Mesothelial cell of epicardium (in vitro differentiated cells): ENCODE measurements at places on chromosomes 6 and 20.

DNA sequence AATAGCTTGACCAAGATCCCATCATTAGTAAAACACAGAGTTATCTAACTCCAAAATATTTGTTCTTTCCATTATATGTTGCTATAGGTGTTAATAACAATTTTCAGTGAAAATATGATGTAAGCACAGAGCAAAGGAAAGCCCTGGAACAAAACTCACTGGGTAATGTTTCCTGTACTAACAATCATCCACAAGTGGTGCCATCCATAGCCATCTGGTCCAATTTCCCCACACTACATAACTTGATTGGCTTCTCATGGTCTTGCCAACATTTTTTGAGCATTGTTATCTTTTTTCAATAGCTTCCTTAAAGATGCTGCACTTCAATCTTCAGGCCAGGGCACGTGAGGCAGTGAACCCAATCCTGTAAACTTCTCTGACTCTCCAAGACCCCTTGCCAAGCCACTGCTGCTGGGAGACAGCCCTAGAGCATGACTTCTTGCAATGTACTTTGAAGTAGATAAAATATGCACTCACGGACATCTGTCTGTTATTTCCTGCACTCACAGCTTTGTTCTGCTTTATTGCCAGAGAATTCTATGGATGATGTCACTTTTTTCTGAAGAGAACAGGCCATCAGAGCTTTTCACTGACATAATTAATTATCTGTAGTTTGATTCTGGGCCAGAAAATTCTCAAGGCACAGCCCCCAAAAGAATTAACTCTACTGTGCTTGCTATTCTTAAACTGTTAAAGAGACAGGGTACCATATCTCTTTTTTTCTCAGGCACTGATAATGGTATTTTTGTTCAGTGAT lies 97.5 kb upstream of the TMEM30A start:
- DNase-seq: no peak

DNA sequence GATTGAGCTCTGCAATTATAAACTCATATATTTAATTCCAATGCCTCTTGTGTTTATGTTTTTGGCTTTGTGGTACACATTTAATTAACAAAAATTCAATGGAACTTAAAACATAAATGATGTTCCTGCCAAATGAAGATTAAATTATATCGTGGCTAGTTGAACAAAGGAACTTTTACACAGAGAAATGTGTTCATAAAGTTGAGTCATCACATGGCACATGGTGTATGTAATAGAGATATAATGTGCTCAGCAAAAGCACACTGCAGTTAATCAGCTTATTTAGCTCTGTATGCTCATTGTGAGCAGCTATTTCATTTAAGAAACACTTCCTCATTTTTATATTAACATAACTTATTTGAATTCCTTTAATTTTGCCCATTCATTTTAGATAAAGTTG lies 1295.6 kb upstream of the CITED2 start:
- no peak for DNase-seq

- no peak for DNase-seq
Measured at GRCh38 chr6:108945681-108946159, 97.5 kb downstream of the ARMC2 start.

- peak; percentile 74 for DNase-seq
Measured at GRCh38 chr6:26216886-26217713, 129.9 kb downstream of the HFE start.

DNA sequence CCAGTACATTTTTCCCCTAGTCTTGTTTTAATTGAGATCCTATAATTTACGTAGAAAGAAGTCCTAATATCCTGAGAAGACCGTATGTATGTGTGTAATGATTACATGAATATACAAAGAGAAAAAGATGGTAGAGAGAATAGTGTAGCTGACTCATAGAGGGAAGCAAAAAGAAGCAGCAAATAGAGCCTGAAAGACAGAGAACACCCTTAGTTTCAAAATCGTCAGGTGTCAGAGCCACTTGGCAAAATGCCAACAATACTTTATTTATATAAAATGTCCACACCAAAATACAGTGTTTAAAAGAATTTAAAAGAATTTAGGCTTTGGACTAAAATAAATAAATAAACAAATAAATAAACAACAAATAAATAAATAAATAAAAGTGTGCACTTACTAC lies 1414.1 kb upstream of the EYS start:
- DNase-seq: no peak

DNA sequence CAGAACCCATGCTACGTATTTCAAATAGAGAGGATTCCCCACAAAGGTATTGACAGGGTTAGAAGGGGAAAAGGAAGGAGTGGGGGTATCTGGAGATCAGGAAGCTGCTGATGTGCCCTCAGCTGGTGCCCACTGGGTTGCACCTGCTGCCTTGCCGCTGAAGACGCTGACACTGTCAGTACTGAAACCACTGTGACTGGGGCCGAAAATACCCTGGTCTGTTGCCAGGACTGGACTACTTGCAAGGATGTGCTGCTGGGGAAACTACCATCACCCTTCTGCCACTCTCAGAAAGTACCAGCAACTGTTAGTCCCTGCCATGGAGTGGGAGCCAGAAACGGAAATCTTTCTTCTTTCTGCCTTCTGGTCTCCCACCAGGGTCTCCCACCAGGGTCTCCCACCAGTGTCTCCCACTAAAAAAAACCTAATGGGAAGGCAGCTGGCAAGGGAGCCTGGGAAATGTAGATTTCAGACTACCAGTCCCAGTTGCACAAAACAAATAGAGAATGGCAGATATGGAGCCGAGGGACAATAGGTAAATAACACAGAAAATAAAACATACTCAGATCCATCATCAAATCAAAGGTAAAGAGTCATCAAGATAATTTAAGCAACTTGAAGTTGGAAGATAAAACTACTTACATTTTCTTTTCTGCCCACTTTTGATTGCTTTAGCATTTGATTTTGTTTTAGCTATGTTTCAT lies 204.8 kb downstream of the TPBG start:
- no peak for DNase-seq

DNA sequence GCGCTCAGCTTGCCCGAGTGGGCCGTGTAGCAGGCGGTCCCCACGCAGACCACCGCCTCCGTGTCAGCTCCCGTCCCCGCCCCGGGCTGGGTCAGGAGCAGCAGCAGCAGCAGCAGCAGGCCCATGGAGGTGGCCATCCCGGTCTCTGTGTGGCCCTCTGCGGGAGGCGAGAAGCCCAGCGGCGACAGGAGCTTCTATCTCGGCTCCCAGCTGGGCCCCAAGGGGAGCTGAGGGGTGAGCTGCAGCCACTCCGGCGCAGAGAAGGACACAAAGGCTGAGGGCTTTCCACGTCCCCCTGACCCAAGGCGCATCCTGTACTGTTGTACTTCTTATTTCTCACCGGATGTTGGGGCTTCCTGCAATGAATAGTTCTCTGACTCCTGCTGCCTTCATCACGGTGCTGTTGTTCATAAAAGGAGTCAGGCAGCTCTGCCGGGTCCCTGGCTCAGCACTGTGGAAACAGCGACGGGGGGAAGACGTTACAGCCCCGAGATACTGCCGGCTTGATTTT lies at the start of gene CD93:
Gene CD93 (minus strand): TSS at position 269 of the 511 bp plus-strand sequence. CDS start 132 bp downstream, at position 137.
- DNase-seq: no peak

- DNase-seq: peak; percentile 71
Measured at GRCh38 chr20:22333885-22334545, 250.4 kb downstream of the FOXA2 start.

GRCh38 chr20:35173576-35174192 lies 1.8 kb downstream of the PROCR start:
- no peak for DNase-seq
